ENCODE measurements at places on chromosomes 3 and 15.

- DNase-seq: no peak
These were observed 5.8 kb downstream of the RFTN1 start for GRCh38 chr3:16507578-16508242.

DNA sequence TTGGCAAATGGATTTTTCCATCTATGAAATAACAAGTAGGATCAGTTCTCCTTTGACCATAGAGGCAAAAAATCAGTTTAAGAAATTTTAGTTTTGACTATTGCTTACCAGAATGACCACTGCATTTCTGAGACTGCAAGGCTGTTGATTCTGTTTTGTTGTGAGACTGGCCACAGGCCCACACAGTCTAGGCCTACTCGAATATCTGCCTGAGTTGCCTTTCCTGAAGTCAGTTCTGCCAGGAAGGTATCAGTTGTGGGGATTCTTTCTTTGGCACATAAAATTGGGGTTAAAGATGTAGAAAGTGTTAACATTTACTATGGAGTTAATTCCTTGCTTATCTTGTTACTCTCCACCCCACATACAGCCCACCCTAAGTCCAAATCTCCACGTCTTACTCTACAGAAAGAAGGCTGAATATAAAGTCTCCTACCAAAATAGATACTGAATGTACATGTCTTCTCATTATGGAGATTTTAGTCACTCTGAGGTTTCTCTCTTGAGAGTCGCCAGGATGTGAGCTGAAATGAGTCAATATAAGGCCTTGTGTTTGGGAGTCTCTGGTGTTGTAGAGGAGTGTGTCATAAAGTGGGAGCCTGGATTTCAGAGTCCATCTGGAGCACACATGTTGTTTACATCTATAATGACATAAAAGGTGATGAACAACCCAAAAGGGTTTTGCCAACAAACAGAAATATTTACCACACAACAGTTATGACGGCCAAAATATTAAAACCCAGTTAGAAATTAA lies 45.0 kb upstream of the WWTR1 start:
- DNase-seq: peak; percentile 97

GRCh38 chr3:48143567-48143966 lies 44.6 kb downstream of the CDC25A start:
- no peak for DNase-seq

DNA sequence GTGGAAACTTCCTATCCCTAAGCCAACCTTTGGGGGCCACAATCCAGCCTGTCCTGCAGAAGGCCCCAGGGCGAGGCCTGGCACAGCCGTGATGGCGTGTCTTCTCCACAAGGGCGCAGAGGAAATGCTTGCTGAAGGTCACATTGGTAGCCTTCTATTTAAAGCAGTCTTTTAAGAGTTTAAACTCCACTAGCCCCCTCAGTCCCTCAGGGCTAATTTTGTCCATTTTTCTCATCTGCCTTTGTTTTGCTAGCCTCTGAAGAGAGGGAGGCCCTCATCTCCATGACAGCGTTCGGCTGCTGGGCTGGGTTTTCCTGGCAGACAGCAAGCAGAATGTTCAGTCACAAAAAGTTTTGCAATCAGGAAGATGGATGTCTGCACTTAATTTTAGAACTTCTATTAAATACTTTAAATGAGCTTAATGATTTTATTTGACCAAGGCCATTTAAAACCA lies 40.8 kb downstream of the RARB start:
- DNase-seq: peak; percentile 61

- no peak for DNase-seq
These were observed 27.9 kb upstream of the SLC6A6 start for GRCh38 chr3:14374444-14374883.

DNA sequence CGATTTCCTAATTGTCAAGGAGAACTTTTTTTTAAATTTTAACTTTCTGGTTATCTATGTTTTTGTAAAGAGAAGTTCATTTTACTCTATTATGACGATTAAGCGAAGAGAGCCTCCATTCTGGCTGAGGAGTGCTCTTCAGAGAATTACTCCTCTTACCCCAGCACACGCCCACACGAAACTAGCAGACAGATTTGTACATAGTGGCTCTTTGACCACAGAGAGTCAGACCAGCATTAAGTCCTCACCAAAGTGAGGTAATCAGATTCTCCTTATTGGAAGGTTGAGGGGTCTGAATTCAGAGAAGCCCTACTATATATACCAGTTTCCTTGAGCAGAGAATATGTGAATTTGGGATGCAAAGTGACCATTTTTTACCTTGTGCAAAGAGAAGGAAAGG lies 204.8 kb upstream of the TSC22D2 start:
- peak; percentile 73 for DNase-seq

DNA sequence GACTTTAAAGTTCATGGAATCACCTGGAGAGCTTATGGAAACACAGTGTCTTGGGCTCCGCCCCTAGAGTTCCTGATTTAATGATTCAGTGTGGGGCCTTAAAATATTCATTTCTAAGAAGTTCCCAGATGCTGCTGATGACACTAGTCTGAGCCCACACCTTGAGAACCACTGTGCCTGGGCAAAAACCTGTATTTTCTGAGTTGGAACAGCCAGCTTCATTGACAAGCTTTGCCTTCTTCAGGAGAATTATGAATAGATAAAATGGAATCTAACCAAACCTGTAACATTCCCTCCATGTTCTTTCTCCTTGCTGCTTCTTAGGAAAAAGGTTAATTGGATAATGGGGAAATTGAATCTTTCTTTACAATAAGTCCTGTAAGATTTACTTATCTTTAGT lies 490.7 kb downstream of the DIPK2A start:
- DNase-seq: no peak

DNA sequence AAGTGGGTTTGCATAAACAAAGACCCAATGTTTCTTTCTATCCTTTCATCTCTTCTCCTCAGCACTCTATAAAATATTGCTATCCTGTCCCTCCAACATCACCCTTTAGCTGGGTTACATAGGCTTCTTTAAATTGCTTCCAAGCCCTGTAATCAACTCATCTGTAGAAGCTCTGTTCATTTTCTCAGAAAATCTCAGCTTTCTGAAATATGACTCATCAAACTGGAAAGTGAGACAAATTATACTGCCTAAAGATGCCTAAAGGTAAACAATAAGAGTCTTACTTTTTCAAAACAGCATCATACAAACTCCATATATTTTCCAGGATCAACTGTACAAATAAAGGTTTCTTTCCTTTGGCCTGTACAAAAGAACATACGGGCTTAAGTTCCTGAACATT lies 33.8 kb downstream of the EFL1 start:
- peak; percentile 14 for DNase-seq

DNA sequence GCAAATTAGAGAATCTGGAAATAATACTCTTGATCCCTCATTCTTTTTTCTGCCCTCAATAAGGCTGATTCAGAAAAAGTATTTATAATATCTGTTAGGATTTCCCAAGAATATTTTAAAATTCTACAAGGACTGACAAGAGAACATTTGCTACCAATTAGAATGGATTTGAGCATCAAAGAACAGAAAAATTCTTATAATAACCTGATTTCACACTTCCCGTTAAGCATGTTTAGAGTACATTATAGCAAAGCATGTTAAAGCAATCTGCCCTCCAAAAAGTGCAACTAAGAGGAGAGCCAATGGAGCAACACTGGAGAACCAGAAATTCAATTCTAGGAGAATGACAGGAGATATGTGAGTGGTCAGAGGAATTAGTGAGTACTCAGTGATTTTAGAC lies 57.2 kb downstream of the THBS1 start:
- no peak for DNase-seq

- no peak for DNase-seq
These were observed 255.8 kb downstream of the FAM43A start for GRCh38 chr3:194941360-194941955.

GRCh38 chr3:110123946-110124345 lies 786.6 kb upstream of the DPPA4 start:
- DNase-seq: no peak

DNA sequence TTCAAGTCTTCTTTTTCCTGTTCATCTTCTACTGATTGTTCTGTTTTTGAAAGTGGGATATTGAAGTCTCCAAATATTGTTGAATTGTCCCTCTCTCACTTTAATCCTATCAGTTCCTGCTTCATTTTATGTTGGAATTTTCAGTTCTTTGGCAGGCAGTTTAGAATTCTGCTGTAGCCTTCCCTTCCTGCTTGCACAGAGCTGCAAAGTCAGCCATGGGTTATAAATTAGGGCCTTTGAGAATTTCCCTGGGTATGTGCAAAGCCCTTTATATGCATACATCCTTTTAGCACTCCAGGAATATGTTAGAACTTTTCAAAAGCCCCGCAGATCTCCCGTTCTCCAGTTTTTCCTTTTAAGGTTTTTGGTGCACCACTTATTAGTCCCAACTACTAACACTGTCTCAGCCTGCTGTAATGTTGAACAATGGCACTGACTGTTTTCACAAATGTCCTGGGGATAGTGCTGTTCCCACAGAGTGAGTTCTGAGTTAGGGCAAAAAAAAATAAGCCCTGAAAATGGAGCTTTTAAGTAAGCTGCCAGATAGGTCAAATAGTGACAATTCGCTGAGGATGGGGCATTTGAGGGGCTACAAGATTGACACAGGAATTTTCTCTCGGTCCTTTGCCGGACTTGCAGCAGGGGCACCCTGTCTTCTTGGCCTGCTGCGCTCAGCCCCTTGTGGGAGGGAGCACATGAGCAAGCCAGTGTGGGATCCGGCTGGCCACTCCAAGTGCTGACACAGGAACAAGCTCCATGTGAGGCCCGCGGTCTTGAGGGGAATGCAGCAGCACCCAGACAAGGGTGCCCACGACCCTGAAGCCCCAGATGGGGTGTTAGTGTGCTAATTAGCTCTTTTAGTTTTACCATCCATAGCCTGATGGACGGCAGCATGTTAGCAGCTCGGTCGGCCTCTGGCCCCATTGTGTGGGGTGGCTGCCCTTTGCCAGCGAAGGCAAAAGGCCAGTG lies 96.0 kb downstream of the VPS8 start:
- DNase-seq: no peak

DNA sequence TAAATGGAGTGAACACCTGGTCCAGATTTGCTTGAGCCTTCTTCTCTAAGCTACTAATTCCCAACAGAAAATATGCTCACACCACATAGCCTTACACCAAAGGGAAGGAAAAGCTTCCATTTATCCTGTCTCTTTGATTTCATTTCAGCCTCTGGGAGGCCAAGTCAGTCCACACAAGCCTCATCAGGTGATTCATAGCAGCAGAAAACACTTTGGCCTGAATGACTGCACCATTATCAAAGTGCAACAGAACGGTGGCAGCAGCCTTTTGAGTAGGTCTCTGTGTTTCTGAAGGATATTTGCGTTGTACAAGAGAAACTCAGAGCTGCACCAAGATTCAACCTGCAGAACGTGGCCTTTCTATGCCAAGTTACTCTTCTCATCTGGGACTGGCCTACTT lies 46.6 kb upstream of the SNRK start:
- DNase-seq: no peak

DNA sequence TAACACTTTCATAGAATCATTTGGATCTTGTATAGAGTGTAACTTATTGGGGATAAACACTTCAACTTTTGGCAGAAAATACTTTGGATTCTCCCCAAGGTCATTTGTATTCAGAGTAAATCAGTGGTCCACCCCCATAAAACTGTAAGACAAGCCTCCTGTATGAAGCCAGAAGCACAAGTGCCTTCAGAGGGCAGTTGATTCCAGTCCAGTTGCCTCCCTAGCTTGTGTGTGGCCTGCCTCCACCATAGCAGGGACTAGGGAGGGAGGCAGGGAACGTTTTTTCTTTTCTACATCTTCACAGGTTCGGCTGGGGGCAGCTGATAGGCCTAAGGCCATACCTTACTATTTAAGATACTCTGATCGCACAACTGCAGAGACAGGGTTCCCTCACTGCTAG lies 11.6 kb downstream of the GORASP1 start:
- no peak for DNase-seq

- no peak for DNase-seq
These were observed 44.1 kb downstream of the CHST2 start for GRCh38 chr3:143163562-143164100.

DNA sequence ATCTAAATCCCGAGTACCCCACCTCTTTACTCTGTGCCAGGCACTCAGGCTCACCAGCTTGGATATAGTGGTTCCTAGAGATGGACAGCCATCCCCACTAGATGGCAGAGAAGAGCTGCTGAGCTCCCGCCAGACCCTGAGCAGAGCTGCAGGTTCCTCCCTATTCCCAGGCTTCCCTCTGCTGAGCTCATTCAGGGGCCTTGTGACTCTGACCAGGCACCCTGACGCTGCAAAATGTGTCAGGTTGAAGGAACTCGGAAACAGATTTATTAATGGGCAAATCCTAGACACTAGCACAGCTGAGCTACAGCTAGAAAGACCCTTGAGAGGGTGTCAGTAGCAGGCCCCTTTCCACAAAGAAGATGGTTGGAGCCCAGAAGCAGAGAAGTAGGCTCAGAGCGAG lies 38.2 kb upstream of the RHO start:
- peak; percentile 98 for DNase-seq

DNA sequence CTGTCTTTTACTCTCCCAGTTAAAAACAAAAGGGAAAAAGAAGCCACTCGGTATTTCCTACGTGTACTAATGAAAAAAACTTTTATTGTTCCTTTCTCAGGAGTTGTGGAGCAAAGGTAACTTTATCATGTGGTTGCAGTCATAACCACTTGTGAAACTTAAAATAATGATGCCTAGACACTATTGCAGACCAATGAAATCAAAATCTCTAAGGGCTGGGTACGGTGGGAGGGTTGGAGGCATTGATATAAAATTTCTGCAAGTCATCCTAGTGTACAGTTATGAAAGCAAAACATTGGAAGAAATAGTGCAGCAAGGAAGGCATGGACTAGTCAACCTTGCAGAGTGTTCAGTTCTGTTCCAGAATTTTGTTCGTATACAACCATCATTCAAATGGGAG lies 808.8 kb downstream of the TUSC7 start:
- DNase-seq: no peak

GRCh38 chr3:185943760-185944106 lies 5.9 kb upstream of the TRA2B start:
- no peak for DNase-seq

DNA sequence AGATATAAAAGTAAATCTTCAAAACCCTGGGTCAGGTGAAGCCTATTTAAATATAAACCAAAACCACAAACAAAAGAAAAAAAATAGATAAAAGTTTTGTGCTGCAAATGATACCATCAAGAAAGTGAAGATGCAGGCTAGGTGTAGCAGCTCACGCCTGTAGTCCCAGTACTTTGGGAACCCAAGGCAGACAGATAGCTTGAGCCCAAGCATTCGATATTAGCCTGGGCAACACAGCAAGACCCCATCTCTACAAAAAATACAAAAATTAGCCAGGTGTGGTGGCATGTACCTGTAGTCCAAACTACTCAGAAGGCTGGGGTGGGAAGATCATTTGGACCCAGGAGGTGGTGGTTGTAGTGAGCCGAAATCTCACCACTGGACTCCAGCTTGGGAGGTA lies 164.8 kb downstream of the MAGI1 start:
- no peak for DNase-seq

- DNase-seq: no peak
These were observed 84.2 kb upstream of the BHLHE40 start for GRCh38 chr3:4894891-4895530.
